Stimulated activated CD4-positive, alpha-beta T cell treated with anti-CD3 and anti-CD28 coated beads, Interleukin-2, amount 100 ng/mL, for 24 hours (primary cell): ENCODE measurements at places on chromosomes 13 and 19.

DNA sequence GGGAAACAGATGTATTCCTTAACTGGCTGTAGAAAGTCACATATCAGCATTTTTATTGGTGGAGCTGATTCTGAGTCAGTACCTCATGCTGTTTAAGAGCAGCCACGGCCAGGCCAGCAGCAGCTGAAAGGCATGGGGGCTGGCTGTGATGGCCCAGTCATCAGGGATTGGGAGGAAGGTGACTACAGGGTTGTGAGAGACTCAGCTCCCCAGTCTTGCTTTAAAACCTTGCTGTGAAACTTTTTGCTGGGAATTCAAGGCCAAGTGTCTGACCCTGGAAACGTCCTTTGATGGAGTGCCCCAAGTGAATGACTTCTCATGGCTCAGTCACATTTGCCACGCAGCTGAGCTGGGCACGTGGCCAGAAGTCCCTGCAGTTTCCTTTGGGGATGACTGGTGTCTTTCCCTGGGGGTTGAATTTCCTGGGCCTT lies 39.1 kb upstream of the RNF113B start:
- no peak for DNase-seq

- no peak for DNase-seq
Observed at GRCh38 chr13:32587811-32588170, 1.5 kb downstream of the PDS5B start.

- DNase-seq, result no peak
Observed at GRCh38 chr19:41546386-41546789, 29.6 kb upstream of the CEACAM21 start.

DNA sequence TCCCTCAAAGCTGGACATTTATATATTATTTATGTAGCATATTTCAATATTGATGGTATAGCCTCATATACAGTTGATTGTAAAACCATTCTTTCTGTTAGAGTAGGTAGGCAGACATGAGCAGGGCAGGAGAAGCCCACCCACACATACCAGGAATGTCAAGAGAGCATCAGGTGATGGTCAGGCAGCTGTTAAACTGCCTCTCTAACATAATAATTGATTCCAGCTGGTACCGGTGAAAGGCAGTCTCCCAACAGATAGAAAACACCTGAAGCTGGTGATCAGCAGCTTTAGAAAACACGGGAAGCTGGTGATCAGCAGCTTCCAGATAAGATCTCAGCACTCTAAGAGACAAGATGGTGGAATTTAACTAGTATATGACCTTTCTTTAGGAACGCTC lies 132.9 kb downstream of the SLITRK6 start:
- DNase-seq, result no peak

DNA sequence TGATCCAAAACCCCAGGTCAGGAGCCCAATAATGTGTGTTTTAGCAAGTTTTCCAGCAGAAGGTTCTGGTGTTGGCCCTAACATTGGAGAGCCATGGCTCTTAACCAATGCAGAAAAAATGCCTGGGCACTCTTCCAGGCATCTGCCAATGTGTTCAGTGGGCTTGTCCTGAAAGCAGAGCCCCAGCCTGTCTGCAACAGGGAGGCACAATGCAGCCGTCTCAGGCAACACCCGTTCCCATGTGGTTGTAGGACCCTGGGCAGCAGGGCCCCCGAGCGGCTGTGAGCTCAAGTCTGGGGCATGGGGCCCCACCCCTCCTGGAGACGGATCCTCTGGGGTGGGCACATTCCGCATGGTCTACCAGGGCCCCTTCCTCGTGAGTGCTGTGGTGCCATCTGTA lies 58.1 kb upstream of the SIAH3 start:
- DNase-seq, result no peak

- DNase-seq, result no peak
Observed at GRCh38 chr13:25352806-25353205, 19.0 kb upstream of the ATP8A2 start.

GRCh38 chr19:27793128-27793643 lies 1419.8 kb downstream of the UQCRFS1 start:
- DNase-seq, result peak; percentile 77

GRCh38 chr13:64553411-64554129 lies 2676.6 kb downstream of the PCDH9 start:
- no peak for DNase-seq

- no peak for DNase-seq
Observed at GRCh38 chr19:13722146-13722545, 42.2 kb upstream of the MRI1 start.

DNA sequence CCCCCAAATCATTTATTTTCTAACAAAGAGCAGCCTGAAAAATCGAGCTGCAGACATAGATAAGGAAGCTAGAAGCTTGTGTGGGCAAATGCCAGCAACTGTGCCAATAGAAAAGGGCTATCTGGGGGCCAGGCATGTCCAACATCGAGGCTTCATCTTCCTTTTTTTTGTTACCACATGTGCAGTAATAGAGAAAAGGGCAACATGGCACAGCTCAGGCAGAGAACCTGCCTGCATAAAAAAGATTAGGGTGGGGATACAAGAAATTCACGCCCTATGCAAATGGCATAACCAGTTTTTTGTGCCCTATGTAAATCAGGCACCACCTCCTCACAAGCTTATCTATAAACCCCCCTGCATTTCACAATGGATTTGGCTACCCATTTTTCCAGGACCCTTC lies 60.4 kb upstream of the ABCC4 start:
- no peak for DNase-seq

DNA sequence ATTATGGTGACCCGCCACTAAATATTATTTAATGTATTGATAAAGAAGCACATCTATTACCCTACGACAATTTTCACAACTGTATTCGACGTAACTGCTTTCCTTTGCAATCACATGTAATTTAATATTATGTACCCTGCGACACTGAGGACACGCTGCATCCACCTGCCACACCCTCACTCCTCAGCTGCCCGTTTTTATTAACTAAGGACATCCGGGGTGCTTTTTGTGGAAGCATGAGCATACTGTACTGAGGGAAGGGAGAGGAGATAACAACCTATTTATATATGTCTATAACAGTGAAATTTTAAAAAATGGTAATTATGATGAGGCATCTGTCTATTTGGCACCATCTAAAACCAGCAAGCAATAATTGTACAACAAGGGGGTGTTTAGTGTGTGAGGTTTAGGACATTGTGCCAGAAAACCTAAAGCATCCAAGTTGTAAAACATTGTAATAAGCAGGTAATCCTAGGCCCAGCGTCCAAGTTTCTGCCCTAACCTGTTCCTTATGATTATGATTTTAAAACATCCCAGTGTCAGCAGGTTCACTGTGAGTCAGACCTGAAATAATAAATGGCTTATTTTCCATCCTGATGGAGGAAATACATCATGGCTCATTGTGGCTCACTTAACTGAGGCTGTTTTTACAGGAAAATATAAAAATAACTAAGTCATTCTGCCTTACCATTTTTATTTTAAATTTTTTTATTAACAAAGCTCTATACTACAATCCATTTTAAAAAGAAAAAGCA lies 56.3 kb downstream of the FOXO1 start:
- no peak for DNase-seq
